ENCODE measurements at places on chromosomes 5 and 9. TPM values are rescaled to one million over a fixed set of nuclear protein-coding genes. Genes with fewer than 3 reads are reported as not detected.

LYSMD3 gene
- polyA plus RNA-seq: 7.3 TPM

JAKMIP2 gene
- polyA plus RNA-seq: 0.71 TPM

RORB gene
- polyA plus RNA-seq: 0.11 TPM

HNRNPK gene
- polyA plus RNA-seq: 290 TPM

PCDHGC5 gene
- not detected for polyA plus RNA-seq

RLN2 gene
- 3.5 TPM for polyA plus RNA-seq

ABLIM3 gene
- polyA plus RNA-seq: 20.1 TPM

PCDHGB7 gene
- 1.0 TPM for polyA plus RNA-seq
